Calu3 (cell line): ENCODE measurements at places on chromosomes 12 and 14. TPM values are rescaled to one million over a fixed set of nuclear protein-coding genes. Genes with fewer than 3 reads are reported as not detected.

- H3K27ac ChIP-seq: no peak overlapping the region
- H3K4me1 ChIP-seq: peaks cover 3% of the 10 kb centered on the region
- no peak overlapping the region for H3K4me3 ChIP-seq
- no peak for DNase-seq
- H3K36me3 ChIP-seq: no peaks in the 10 kb centered on the region
These were observed 8.8 kb upstream of the EGLN3 start for GRCh38 chr14:33959692-33960151.

PRB2 gene
- total RNA-seq: not detected in 2 replicates

DNA sequence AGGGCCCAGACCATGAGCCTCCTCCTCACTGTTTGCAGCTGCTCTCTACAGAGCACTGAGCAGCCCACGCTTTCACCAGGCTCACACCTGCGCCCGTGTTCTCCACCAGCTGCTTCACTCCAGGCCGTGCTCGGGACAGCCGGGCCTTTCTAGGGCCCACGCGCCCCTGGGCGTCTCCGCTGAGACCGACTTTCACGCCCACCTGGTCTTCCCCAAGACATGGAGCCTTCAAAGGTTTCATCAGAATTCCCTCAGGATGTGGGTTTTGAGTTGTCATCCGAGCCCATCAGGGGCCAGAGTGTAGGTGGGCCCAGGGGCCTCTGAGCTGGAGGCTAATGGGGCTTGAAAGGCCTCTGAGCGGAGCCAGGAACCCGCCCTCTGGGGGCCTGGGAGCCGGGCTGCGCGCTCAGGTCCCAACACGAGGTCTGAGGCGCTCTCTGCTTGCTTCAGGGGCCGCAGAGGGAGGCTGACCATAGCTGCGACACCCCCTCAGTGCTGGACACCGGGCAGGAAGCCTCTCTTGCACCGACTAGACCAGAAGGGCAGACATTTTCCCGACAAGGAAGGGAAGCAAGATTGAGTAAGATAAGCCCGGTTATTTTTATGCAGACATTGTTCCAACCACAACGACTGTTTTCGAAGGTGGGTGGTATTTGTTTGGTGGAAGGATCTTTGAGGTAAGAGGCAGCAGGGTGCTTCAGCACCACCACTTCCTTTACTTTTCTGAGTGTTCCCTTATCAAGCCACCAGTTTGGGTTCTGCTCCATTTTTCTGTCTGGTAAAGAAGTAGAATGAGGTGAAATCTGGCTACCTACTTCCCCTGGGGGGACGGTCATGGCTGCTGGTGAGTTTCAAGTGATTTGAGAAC is 125.0 kb upstream of the FUT8 start:
- no peaks in the 10 kb centered on the region for H3K27me3 ChIP-seq
- H3K4me1 ChIP-seq: peaks cover 45% of the 10 kb centered on the region
- no peak overlapping the region for H3K27ac ChIP-seq
- H3K36me3 ChIP-seq: peaks cover 6% of the 10 kb centered on the region
- H3K4me3 ChIP-seq: no peak overlapping the region

CCDC175 gene
- not detected in 2 replicates for total RNA-seq

DNA sequence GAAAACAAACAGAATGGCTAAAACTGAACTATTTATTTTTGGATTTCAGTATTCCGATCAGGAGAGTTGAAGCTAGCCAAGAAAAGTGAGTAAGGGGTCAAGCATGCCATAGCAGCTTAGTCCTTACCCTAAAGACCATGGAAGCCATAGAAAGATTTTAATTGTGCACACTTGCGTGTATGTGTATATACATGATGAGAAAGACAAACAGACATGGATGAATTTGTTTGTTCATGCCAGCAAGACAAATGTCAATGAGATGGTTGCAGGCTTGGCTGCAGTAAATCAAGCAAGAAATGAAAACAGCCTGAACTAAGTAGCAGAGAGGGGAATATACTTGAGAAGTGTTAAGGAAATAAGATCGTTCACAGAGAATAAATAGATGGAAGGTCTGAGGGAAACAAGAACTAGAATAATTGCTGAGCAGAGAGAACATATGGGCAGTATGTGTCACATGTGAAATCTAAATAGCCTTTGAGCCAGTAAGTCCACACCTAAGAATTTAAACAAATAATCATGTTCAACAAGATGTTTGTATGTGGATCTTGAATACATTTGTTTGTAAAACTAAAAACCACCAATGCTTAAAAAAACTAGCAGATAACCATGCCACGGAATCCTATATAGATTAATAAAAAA is 14.8 kb downstream of the SNW1 start:
- H3K4me3 ChIP-seq: no peak overlapping the region
- no peak overlapping the region for H3K27ac ChIP-seq
- H3K27me3 ChIP-seq: no peaks in the 10 kb centered on the region
- no peaks in the 10 kb centered on the region for H3K4me1 ChIP-seq
- peaks cover 18% of the 10 kb centered on the region for H3K36me3 ChIP-seq

NELL2 gene
- total RNA-seq: 0.42 TPM in 1 of 2 replicates, not detected in the other

- no peak within 1 kb of the TSS for H3K4me3 ChIP-seq
- no peaks in the 10 kb centered on the region for H3K36me3 ChIP-seq
- DNase-seq: no peak
- H3K27ac ChIP-seq: no peak within 1 kb of the TSS
- no peaks in the 10 kb centered on the region for H3K27me3 ChIP-seq
These were observed at the start of gene MDGA2 for GRCh38 chr14:47675466-47676314. TSS of gene MDGA2 (minus strand) at chr14:47675605.

BHLHE41 gene
- 44.1 and 54.1 TPM in 2 replicates for total RNA-seq

GPR68 gene
- total RNA-seq: not detected in 2 replicates

TMEM121 gene
- 0.38 and 0.42 TPM in 2 replicates for total RNA-seq

GRCh38 chr12:101927999-101928398 is 50.6 kb downstream of the DRAM1 start:
- no peak overlapping the region for H3K4me3 ChIP-seq
- H3K36me3 ChIP-seq: no peaks in the 10 kb centered on the region
- H3K27me3 ChIP-seq: no peaks in the 10 kb centered on the region
- H3K4me1 ChIP-seq: no peaks in the 10 kb centered on the region

PAX9 gene
- 4.5 and 5.3 TPM in 2 replicates for total RNA-seq

CEBPE gene
- not detected in 2 replicates for total RNA-seq

- no peaks in the 10 kb centered on the region for H3K4me1 ChIP-seq
- H3K27ac ChIP-seq: no peak overlapping the region
- no peak for DNase-seq
- H3K36me3 ChIP-seq: no peaks in the 10 kb centered on the region
These were observed 726.8 kb downstream of the VRK1 start for GRCh38 chr14:97523936-97524335.

TMCC3 gene
- 4.0 and 6.8 TPM in 2 replicates for total RNA-seq

DNA sequence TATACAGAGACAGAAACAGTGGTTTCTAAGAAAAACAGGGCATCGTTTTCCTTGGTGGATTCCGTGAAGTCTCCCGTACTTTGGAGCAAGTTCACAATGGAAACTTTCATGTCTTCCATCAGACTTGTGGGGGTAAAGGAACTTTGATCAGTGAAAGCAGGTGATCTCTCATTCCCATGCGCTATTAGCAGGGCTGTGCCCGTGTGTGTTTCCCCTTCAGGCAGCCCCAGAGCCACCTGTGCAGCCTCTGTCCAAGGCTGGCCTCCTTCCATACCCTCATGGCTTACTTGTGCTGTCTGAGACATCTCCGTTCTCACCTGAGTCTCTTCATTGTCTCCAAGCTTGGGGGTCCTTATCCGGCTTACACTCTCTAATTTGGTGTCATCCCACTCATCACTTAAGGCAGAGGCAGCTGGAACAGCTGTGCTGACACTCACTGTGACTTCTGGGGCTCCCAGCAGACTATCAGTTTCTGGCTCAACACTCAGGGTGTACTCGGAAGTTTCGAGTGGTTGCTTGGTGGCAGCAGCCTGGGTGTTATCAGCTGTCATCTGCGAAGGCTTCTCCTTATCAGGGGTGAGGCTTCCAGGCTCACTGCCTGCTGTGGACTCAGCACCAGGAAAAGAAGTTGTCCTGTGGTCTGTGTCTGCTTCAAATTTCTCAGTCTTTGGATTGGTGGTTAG is 13.8 kb downstream of the ARMH4 start:
- no peak overlapping the region for H3K27ac ChIP-seq
- H3K4me1 ChIP-seq: no peaks in the 10 kb centered on the region
- no peak overlapping the region for H3K4me3 ChIP-seq
- no peaks in the 10 kb centered on the region for H3K36me3 ChIP-seq

GRCh38 chr12:76757694-76758093 is 6.2 kb upstream of the ZDHHC17 start:
- no peak overlapping the region for H3K27ac ChIP-seq
- no peaks in the 10 kb centered on the region for H3K4me1 ChIP-seq
- peaks cover 4% of the 10 kb centered on the region for H3K36me3 ChIP-seq
- no peak overlapping the region for H3K4me3 ChIP-seq
